ENCODE measurements at places on chromosomes 11 and 22. TPM values are rescaled to one million over a fixed set of nuclear protein-coding genes. Genes with fewer than 3 reads are reported as not detected.

GRCh38 chr11:18383388-18384156 lies 10.8 kb upstream of the LDHA start:
- no peaks in the 10 kb centered on the region for H3K27me3 ChIP-seq
- peaks cover 32% of the 10 kb centered on the region for H3K4me1 ChIP-seq
- H3K36me3 ChIP-seq, result no peaks in the 10 kb centered on the region
- H3K4me3 ChIP-seq, result peak overlapping the region; percentile 54

DNA sequence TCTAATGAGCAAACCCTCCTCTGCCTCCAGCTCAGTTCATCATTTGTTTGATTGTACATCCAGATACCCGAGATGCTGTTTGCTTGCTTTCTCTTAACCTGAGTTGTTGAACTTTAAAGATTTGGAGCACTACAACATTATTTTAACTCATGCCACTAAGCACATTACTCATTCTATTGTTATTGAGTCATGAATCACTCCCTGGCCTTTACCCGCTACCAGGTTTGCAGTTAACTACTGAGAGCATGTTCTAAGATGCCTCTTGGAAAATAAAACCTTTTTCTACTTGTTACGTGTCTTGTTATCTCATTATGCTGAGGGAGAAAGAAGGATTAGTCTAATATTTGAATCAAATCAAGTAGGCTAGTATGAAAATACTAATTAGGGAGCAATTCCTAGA lies 720.6 kb upstream of the ANO5 start:
- no peak for DNase-seq
- no peaks in the 10 kb centered on the region for H3K36me3 ChIP-seq

GRCh38 chr22:44243761-44244160 lies 63.0 kb downstream of the PARVG start:
- H3K36me3 ChIP-seq, result no peaks in the 10 kb centered on the region
- no peak overlapping the region for H3K27ac ChIP-seq
- no peak overlapping the region for H3K4me3 ChIP-seq
- H3K27me3 ChIP-seq, result no peaks in the 10 kb centered on the region

- H3K4me1 ChIP-seq, result peaks cover 11% of the 10 kb centered on the region
- DNase-seq, result no peak
- no peaks in the 10 kb centered on the region for H3K27me3 ChIP-seq
- no peak overlapping the region for H3K27ac ChIP-seq
- no peak overlapping the region for H3K4me3 ChIP-seq
These were observed 2.4 kb downstream of the LINC01488 start for GRCh38 chr11:69483691-69484426.

DNA sequence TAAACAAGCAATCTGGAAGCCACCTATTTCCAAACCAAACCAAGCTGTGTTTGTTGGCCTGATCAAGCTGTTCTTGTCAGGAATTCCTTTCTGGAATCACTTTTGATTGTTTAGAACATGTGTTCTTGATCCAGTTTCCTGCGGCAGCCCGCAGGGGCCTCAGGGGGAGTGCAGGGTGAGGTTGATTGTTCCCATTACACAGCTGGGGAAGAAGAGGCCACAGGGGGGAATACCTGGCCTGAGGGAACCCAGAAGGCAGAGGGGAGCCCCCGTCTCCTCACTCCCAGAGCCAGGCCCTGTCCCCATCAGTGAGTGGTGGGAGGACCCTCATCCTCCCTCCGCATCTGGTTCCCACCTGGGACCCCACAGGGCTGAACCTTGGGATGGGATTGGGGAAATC lies 4.2 kb downstream of the MRGPRD start:
- no peak for DNase-seq
- no peak overlapping the region for H3K4me3 ChIP-seq
- H3K27me3 ChIP-seq, result peaks cover 32% of the 10 kb centered on the region
- no peak overlapping the region for H3K27ac ChIP-seq
- H3K4me1 ChIP-seq, result no peaks in the 10 kb centered on the region

DNA sequence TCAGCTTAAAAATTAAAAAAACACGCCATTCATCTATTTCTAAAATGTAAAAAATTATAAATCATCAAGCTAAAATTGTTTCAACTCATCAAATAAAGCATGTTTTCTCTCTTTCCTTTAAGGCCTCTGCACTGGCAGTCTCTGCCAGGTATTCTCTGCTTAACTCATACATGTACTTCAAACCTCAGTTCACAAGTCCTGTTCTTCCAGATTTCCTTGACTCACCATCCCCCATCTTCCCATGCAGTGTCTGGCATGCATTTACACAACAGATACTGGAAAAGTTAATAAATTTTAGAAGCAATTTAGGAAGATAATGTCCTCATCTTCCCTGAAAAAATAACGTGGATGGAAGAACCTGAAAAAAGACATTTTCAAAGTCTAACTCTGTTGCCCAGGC lies 32.5 kb downstream of the CSTF3 start:
- no peak overlapping the region for H3K27ac ChIP-seq
- no peak overlapping the region for H3K4me3 ChIP-seq
- H3K4me1 ChIP-seq, result no peaks in the 10 kb centered on the region
- no peaks in the 10 kb centered on the region for H3K27me3 ChIP-seq
- H3K36me3 ChIP-seq, result 0 out of 2 replicates have a peak, but pooled peaks cover 9% of the 10 kb centered on the region

GRCh38 chr11:122637541-122637940 lies 18.0 kb upstream of the UBASH3B start:
- H3K36me3 ChIP-seq, result no peaks in the 10 kb centered on the region
- no peaks in the 10 kb centered on the region for H3K27me3 ChIP-seq
- H3K4me3 ChIP-seq, result no peak overlapping the region
- H3K4me1 ChIP-seq, result peaks cover 23% of the 10 kb centered on the region

- H3K36me3 ChIP-seq, result no peaks in the 10 kb centered on the region
- H3K27ac ChIP-seq, result no peak overlapping the region
- H3K27me3 ChIP-seq, result peaks cover 59% of the 10 kb centered on the region
- DNase-seq, result peak; percentile 17
These were observed 485 bp downstream of the KCNJ4 start for GRCh38 chr22:38454353-38455075.

GRCh38 chr11:45817191-45817590 lies 12.2 kb downstream of the SLC35C1 start:
- no peak overlapping the region for H3K4me3 ChIP-seq
- DNase-seq, result no peak
- no peaks in the 10 kb centered on the region for H3K36me3 ChIP-seq
- no peaks in the 10 kb centered on the region for H3K4me1 ChIP-seq
- H3K27me3 ChIP-seq, result no peaks in the 10 kb centered on the region
- no peak overlapping the region for H3K27ac ChIP-seq

DNA sequence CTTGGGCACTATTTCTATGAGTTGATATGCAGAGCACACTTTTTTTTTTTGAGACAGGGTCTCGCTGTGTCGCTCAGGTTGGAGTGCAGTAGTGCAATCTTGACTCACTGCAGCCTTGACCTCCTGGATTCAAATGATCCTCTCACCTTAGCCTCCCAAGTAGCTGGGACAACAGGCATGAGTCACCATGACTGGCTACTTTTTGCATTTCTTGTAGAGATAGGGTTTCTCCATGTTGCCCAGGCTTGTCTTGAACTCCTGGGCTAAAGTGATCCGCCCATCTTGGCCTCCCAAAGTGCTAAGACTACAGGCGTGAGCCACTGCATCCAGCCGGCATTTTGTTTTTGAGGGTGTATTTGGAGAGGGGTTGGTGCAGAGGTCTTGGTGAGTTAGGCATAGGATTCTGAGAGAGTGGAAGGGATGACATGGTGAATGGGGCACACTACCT lies 29.9 kb upstream of the MTCH2 start:
- H3K27me3 ChIP-seq, result no peaks in the 10 kb centered on the region
- H3K4me3 ChIP-seq, result no peak overlapping the region
- H3K27ac ChIP-seq, result no peak overlapping the region
- no peaks in the 10 kb centered on the region for H3K36me3 ChIP-seq

- H3K4me1 ChIP-seq, result peaks cover 23% of the 10 kb centered on the region
- no peaks in the 10 kb centered on the region for H3K27me3 ChIP-seq
- H3K27ac ChIP-seq, result no peak overlapping the region
- H3K36me3 ChIP-seq, result no peaks in the 10 kb centered on the region
- H3K4me3 ChIP-seq, result peak overlapping the region; percentile 73
- DNase-seq, result peak; percentile 28
These were observed 577 bp upstream of the DKK3 start for GRCh38 chr11:12008790-12009616.

GRCh38 chr11:105324156-105324555 lies 184.6 kb upstream of the CARD18 start:
- H3K4me3 ChIP-seq, result no peak overlapping the region
- no peak overlapping the region for H3K27ac ChIP-seq
- H3K27me3 ChIP-seq, result no peaks in the 10 kb centered on the region
- H3K4me1 ChIP-seq, result no peaks in the 10 kb centered on the region
- DNase-seq, result no peak

DNA sequence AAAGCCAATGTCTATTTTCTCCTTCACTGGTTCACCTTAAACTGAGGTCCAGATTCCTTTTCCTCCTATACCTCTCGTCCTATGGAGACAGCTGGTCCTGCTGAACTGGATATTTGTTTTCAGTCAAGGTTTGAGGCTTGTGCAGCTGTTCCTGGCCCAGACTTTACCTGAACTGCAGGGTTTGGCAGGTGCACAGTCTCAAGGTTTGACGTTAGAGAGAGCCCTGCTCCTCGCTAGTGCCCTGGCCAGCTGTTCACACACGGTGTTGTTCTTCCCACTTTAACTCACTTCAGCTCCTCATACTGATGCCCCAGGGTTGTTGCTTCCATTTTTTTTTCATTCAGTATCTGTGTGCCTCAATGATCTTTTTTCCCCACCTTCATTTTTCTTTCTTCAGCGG lies 74.0 kb upstream of the TTC12 start:
- no peaks in the 10 kb centered on the region for H3K27me3 ChIP-seq
- no peaks in the 10 kb centered on the region for H3K4me1 ChIP-seq
- no peaks in the 10 kb centered on the region for H3K36me3 ChIP-seq
- H3K27ac ChIP-seq, result no peak overlapping the region

DNA sequence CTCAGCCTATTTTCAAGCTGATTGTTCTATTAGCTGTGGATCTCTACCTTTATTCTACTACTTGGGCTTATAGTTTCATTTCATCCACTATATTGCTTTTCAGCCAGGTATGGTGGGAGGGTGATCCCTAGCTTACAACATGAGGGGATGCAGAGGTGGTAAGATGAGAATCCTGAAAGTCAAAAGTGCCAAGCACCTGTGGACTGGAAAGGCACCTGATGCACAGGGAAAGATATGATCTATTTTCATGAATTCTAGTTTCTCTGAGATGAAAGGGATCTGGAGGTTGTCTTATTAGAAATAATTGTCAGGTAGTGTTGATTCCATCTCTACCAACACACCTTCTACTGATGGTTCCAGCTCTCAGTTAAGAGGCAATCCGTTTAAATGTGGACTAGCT lies 21.6 kb upstream of the IL18BP start:
- no peaks in the 10 kb centered on the region for H3K27me3 ChIP-seq
- no peak for DNase-seq
- 0 out of 2 replicates have a peak, but pooled peaks cover 9% of the 10 kb centered on the region for H3K4me1 ChIP-seq
- H3K4me3 ChIP-seq, result no peak overlapping the region

DNA sequence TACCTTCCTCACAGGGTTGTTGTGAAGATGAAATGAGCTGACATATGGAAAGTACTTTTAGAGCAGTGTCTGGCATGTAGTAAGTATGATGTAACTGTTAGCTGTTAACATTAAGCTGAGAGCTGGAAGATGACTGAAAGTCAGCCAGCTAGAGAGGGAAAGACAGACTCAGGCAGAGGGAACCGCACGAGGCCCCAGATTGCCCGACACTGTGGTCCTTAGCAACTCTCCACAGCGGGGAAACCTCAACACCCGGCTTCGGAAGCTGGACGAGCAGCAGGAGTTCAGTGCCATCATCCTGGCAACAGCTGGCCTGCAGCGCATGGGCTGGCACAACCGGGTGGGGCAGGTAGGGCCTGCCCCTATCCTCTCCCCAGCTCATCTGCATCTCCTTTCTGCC lies 6.5 kb downstream of the HMBS start:
- no peak overlapping the region for H3K4me3 ChIP-seq
- DNase-seq, result peak; percentile 32
- H3K27ac ChIP-seq, result no peak overlapping the region
- H3K36me3 ChIP-seq, result no peaks in the 10 kb centered on the region

- no peaks in the 10 kb centered on the region for H3K4me1 ChIP-seq
- no peak overlapping the region for H3K4me3 ChIP-seq
- no peaks in the 10 kb centered on the region for H3K27me3 ChIP-seq
- H3K36me3 ChIP-seq, result no peaks in the 10 kb centered on the region
- no peak for DNase-seq
These were observed 375.8 kb downstream of the INSC start for GRCh38 chr11:15490535-15490934.

- H3K27ac ChIP-seq, result no peak overlapping the region
- no peaks in the 10 kb centered on the region for H3K27me3 ChIP-seq
- H3K36me3 ChIP-seq, result no peaks in the 10 kb centered on the region
- no peak overlapping the region for H3K4me3 ChIP-seq
- H3K4me1 ChIP-seq, result peaks cover 24% of the 10 kb centered on the region
These were observed 60.0 kb upstream of the NECTIN1 start for GRCh38 chr11:119788911-119789560.

DNA sequence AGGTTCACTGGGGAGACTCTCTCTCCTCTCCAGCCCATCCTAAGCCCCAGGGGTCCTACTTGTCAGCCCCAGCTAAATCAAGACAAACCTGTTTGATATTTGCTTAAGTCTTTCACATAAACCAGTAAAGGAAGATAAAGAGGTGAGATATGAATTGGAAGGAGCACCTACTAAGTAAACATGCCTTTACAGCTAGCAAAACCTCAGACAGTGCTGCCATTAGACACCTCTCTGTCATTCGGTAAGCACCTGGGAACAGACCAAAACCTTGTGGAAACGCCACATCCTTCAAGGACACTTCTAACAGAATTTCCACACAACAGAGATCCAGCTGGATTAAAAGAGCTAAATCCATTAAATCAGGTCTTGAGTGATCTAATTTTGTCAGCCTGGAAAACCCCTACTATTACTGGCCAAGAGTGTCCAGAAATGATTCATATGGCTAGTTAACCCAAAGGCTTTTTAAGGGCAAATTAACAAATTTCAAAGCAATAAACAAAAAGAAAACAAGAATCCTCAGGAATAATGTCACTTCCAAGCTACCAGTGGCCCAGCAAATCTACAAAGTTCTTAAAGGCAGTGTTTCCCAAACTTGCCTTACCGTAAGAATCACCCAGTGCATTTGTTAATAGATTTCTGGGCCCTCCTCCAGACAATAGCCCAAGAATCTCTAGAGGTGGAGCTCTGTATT lies 2.4 kb downstream of the VPS37C start:
- H3K4me3 ChIP-seq, result peak overlapping the region; percentile 23
- no peaks in the 10 kb centered on the region for H3K27me3 ChIP-seq
- peak; percentile 80 for DNase-seq
- peaks cover 32% of the 10 kb centered on the region for H3K4me1 ChIP-seq
- no peaks in the 10 kb centered on the region for H3K36me3 ChIP-seq

APOBEC3F gene
- 0.51 TPM for total RNA-seq

EHBP1L1 gene
- total RNA-seq, result 85.5 TPM

MUC5B gene
- total RNA-seq, result not detected

PLAAT3 gene
- total RNA-seq, result 1.8 TPM

MIAT gene
- total RNA-seq, result 0.63 TPM

USP35 gene
- 8.9 TPM for total RNA-seq

All from GM23248 (cell line).